ENCODE measurements at places on chromosomes 6 and 20. TPM values are rescaled to one million over a fixed set of nuclear protein-coding genes. Genes with fewer than 3 reads are reported as not detected.

The SCRT2 gene
- total RNA-seq: 2.2 TPM

The C20orf202 gene
- 1.4 TPM for total RNA-seq

The SRSF12 gene
- total RNA-seq: 5.9 TPM

The MUC21 gene
- not detected for total RNA-seq

The CAGE1 gene
- 0.28 TPM for total RNA-seq

The SDC4 gene
- total RNA-seq: 60.3 TPM
